ENCODE measurements at places on chromosomes 11 and 22.

GRCh38 chr11:121563003-121563402 is 110.2 kb upstream of the SORL1-AS1 start:
- DNase-seq = no peak

- peak; percentile 38 for DNase-seq
These were observed 3.4 kb downstream of the GUCY1A2 start for GRCh38 chr11:107014871-107015270.

DNA sequence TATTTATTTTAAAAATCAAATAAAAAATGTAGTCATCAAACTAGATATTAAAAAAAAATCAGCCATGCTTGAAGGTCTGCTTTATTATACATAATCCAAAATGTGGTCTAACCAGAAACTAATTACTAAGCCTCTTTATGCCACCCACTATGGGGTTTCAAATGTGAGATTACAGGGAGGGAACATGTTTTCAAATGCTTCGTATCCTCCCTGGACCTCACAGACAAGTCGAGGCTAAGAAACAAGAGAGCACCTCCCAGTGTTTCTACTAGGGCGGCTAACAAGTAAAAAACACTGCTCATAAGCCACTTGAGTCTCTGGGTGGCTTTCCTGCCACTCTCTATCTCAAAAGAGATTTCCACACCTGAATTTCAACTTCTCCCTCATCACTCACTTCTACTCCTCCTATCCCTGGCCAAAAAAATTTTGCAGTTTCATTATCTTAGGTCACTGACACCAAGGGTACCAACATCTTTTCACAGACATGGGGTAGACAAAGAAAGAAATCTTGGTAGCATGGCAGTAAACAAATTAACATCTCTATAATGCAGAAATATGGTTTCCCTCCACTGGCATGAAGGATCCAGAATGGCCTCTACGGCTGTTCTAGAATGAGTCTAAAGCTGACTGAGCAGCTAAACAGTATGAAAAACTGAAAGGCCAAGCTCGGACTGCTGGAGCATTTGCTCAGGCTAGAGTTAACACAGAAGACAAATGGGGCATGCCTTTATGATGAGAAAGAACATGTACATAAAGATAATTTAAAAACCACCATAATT is 50.9 kb downstream of the PITPNB start:
- no peak for DNase-seq

GRCh38 chr22:30297991-30298701 is 8.8 kb upstream of the CASTOR1 start:
- no peak for DNase-seq

GRCh38 chr11:67502328-67502979 is 2.7 kb downstream of the PITPNM1 start:
- no peak for DNase-seq

DNA sequence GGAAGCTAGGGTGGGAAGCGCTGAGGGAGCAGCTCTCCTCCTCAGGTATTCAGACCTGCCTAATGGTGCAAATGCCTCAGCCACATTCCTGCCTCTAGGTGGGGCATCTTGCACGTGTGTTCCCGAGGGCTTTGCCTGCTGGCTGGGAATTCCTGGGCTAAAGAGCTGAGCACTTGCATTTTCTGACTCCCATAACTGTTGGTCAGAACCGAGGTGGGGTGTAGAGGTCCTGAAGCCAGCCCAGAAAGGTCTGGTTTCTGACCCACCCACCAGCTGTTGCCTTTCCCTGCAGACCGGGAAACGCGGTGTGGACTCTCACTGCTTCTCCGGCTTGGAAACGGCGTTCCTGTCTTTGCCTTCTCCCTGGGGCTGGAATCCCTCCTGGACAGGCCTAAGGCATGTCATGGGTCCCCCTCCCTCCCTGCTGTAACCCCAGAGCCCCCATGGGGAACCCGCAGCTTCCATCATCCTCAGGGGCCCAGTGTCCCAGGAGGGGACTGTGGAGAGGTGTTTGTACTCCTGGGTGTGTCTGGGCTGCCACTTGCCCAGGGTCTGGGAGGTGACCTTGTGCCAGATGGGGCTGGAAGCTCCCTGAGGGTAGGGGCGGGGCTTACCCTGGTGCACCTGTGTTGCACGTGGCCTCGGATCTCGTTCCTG is 24.0 kb upstream of the SMIM38 start:
- peak; percentile 76 for DNase-seq

DNA sequence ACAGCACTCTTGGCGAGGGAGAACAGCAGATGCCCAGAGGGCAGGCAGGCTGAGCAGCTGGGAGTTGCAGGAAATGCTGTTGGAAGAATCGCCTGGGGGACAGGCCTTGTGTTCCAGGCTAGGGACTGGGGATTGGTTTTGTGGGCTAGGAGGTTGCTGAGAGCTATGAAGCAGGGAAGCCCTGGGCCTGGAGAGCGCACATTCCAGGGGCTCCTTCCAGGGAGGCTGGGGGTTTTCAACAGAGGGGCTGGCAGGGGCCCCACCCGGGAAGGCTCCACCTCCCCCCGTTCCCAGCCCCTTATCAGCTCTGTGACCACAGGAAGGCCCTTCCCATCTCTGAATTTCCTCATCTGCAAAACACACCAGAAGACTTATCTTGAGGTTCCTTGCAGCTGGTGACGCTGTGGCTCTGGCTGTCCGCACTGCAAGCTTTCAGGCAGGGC is 21.7 kb downstream of the WNT11 start:
- DNase-seq = no peak

DNA sequence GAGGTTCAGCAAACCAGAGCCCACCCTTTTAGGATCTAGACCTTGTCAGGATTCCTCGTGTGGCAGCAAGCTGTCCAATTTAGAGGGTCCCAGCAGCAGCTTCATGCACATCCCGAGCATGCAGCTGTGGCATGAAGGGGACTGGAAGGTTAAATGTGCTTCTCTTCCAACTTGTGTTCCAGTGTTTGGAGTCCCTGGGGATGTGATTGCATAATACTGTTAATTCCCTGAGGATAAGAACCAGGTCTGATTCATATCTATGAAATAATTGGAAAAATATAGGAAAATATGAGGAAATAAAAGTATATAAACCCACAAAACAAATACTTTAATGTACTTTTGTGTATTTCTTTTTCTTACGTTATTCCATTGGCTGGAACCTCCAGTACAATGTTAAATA is 130.5 kb downstream of the MORC2 start:
- no peak for DNase-seq
